ENCODE measurements at places on chromosomes 11 and 22.
A peak's percentile ranks its signal among the peaks of the same experiment; 100 is the strongest.

DNA sequence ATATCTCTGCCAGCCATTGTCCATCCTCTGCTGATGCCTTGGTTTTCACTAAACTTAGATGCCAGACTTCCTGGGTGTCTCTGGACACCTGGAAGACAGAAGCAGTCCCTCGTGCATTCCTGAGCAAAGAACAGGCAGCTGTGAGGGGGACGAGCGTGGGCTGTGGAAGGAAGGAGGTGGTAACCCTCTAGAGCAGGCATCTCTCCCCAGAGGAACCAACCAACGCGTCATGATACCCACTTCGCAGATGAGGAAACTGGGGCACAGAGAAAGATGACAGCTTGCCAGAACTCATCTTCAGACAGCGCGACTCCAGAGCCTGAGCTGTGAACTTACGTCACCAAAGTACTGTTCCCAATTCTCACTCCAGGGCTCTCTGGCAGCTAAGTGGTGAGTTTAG lies 123.4 kb downstream of the OPCML start:
- no peak for ATAC-seq

DNA sequence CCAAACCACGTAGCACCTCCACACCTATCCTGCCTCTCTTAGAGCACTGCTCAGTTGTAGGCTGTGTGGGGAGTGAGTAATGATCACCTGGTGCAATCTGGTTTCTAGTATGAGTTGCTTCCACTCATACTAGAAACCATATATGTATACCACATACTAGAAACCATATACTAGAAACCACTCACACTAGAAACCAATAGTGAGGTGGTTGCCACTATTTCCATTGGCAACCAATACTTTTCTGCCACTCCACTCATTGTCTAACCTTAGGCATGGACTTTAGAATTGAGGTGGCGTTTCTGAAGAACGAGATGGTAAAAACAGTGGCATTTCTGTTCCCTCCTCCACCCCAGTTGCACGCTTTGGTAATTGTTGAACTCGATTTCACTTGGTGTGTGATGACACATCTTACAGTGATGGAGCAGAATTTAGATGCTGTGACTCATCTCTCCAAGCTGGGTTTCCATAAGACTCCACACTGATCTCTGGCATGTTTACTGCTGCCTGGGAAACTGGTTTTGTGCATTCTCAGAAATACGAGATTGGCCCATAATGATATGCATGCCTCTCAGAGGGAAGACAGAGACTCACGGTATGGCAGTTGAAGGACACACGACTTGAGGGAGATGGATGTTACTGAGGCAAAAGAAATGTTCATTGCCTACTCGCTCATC lies 82.9 kb downstream of the KIRREL3 start:
- ATAC-seq = no peak

DNA sequence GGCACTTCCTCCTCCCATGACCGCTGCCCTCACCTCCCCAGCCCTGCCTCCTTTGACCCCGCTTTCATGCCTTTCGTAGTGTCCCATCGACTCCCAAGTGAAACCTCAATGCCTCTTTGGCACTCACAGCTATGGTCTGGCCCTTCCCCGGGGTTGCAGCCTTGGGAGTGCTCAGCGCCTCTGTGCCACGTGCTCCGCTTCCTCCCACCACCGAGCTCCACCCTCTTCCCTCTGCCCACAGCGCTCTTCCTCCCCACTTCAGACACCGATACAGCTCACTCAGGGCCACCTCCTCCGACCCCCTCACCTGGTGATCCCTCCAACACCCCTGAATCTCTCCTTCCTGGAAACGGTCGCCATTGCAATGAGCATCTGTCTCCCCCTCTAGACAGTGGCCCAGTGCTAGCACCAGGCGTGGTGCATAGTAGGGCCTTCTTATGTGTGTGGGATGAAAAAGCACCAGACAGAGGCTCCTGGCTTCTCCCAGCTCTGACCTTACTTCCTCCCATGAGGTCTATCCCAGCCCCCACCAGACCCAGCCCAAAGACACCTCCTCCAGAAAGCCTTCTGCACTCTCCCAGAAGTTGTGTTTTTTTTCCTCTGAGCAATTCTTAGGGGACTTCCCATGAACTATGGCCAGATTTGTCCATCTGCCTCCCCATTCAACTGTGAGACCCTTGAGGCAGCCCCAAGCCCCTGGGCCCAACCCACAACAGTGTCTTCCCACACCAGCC lies 16.4 kb upstream of the SCGB1A1 start:
- peak; percentile 57 for ATAC-seq

DNA sequence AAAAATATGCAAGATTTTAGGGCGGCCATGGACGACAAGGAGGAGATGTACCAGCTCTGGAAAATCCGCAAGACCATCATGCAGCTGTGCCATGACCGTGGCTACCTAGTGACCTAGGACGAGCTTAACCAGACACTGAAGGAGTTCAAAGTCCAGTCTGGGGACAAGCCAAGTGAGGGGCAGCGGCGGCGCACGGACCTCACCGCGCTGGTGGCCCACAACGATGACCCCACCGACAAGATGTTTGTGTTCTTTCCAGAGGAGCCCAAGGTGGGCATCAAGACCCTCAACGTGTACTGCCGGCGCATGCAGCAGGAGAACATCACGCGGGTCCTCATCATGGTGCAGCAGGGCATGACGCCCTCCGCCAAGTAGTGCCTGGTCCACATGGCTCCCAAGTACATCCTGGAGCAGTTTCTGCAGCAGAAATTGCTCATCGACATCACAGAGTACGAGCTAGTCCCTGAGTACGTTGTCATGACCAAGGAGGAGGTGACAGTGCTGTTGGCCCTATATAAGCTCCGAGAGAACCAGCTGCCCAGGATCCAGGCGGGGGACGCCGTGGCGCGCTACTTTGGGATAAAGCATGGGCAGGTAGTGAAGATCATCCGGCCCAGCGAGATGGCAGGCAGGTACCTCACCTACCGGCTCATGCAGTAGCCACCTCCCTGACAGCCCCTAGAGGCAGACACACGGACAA lies 43.5 kb upstream of the ZC3H12C start:
- ATAC-seq = no peak

- no peak for ATAC-seq
Measured at GRCh38 chr11:117634756-117635603, 162.0 kb downstream of the DSCAML1 start.

GRCh38 chr11:20605602-20606091 lies 6.2 kb downstream of the SLC6A5 start:
- ATAC-seq = no peak

- no peak for ATAC-seq
Measured at GRCh38 chr11:4891996-4892640, 10.4 kb downstream of the OR51T1 start.

- ATAC-seq = no peak
Measured at GRCh38 chr11:112306230-112306629, 45.6 kb upstream of the PLET1 start.

GRCh38 chr22:49685686-49686085 lies 142.0 kb downstream of the BRD1 start:
- ATAC-seq = no peak

- no peak for ATAC-seq
Measured at GRCh38 chr11:61095021-61095420, 7.3 kb upstream of the CD5 start.

DNA sequence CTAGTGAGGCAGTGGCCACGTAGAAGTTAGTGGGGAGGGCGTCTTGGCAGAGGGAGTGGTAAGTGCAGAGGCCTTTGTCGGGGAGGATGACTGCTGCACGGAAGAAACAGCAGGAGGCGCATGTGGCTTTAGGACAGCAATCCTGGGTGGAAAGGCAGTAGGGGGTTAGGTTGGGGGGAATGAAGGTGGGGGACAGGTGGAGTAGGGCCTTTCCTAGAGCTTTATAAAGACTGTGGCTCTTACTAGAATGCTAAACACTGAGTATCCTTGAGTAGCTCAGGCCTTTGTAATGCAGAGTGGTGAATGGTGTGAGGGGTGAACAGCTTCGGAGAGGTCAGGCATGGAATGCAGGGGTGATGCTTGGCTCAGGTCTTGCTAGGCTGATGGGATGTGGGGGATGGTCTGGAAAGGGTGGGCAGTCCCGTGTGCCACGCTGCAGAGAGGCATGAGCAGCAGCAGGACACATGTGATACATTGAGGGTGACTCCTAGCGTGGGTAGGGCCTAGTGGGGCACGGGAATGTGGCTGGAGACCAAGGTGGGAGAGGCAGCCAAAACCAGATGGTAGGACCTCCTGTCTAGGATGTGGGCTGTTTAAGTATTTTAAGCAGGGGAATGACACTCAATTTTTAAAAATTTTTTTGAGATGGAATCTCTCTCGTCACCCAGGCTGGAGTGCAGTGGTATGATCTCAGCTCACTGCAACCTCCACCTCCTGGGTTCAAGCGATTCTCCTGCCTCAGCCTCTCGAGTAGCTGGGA lies 19.2 kb downstream of the AP2A2 start:
- no peak for ATAC-seq

DNA sequence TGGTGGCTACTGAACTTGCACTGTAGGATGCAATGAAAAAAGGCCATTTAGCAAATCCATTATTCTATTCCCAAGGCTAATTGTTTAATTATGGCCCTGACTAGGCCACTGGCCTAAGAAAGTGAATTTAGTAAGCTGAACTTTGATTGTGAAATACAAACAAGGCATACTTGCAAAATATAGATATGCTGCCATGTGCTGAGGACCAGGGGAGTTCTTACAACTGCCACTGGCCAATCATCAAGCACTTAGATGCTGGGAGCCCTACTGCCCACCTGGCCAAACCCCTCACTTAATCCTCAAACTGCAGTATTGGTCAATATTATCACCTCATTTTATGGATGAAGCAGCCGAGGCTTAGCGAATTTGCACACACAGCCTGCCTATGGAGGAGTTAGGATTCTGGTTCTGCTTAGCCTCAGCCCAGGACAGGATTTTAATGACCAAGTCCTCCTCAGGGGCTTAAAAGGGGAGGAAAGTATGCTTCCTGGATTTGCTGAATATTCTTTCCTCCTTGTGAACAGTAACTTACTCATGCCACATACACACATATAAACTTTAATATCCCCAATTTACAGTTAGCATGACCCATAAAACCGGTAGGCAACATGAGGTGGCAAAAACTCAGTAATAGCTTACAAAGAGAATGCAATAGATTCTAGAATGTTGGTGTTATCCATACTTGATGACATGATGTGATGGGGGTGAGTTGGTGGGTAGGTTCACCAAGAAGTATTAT lies 39.3 kb downstream of the CD44 start:
- ATAC-seq = no peak

- no peak for ATAC-seq
Measured at GRCh38 chr11:36591433-36591832, 2.9 kb upstream of the IFTAP start.

GRCh38 chr11:68503251-68503687 lies 42.7 kb downstream of the PPP6R3 start:
- no peak for ATAC-seq

GRCh38 chr11:45761659-45762058 lies 43.3 kb upstream of the SLC35C1 start:
- no peak for ATAC-seq

DNA sequence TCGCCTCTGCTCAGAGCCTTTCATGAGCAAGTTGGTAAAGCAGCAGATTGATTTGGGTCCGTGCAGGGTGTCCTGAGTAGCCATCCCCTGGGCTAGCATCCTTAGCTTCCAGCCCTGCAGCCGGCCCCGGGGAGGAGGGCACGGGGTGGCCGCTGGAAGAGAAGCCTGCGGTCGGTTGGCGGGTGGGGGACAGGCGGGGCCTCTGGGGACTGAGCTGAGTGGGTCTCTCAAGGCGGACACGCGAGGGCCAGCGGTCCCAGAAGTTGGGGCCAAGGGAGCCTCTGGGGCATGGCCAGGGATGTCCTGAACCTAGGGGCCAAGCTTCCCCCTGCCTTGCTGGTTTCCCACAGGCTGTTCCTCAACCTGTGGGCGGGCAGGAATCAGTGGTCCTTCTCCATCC lies 143.0 kb downstream of the TBC1D22A start:
- no peak for ATAC-seq

- no peak for ATAC-seq
Measured at GRCh38 chr22:50581950-50582492, 628 bp downstream of the CHKB start.

DNA sequence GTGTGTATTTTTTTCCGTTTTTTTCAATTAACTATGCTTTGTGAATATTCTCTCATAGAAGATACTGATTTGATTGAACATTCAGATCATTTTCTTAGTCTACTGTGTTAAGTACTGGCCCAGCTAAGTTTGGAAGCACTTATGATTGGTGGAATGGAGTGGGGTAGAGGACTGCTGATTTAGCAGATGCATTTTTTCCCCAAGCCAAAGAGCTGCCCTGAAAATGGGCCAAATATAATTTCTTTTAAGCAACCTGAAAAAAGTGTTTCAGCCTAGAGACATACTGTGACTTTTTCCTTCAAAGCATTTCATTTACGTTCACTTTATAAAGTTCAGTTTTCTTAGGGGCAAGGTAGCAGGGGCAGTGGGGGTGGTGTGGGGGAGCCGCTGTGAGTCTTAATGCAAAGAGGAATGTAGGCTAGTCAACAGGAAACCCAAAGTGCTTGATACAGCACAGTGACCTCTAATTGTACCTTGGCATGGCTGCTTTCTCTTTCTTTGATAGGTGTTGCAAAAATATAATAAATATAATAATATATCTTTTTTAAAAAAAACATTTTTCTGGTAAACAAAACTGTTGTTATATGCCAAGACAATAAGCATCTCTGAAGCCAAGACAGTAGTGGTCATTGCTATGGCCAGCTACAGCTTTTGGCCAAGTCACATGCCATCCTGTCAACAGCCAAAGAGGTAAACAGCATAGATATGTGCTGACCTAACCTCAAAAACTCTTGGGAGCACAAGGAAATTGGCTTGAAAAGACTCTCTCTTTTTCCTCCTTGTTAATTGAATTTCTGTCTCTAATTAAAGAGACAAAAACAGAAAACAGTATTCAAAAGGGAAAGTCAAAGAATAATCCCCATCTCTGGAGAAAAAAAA lies 58.8 kb downstream of the LIF start:
- no peak for ATAC-seq

GRCh38 chr22:24985826-24986214 lies 33.3 kb downstream of the KIAA1671 start:
- ATAC-seq = peak; percentile 66

DNA sequence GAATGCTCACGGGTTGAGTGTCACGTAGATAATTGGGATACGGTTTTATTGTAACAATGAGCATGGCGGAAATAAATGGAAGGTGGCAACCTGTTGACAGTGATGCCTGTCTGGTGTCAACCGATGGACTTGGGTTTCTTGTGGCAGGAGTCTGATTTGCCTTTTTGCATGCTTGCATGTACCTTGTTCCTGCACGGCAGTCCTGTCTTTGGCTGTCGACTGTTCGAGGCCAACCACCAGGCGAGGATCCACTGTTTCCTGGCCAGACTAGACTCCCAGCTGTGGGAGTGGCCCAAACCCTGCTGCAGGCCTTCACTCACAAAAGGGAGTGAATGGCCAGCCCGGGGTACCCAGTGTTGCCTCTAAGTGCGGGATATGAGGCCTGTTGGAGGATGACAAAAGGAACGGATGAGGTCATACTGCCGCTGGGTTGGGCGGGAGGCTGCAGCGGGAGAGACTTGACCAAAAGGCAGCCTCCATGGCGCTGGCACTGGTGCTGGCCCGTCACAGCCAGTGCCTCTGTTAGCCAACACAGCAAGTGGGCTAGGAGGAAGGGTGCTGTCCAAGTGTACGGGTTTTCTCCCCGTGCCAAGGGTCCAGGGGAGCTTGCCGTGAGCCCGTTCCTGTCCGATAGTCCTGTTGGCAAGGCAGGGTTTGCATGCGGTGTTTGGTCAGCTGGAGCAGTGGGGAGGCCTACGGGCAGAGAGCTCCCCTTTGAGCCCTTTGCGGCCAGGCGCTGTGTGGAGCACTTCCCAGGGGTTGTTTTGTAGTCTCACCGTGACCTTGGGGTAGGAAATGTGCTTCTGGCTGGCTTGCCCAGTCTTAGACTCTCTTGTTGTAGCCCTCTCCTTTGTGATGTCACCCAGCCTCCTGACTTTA lies 974 bp downstream of the DGCR8 start:
- no peak for ATAC-seq

- no peak for ATAC-seq
Measured at GRCh38 chr11:28743061-28743550, 634.9 kb downstream of the METTL15 start.

- no peak for ATAC-seq
Measured at GRCh38 chr11:86861810-86862209, 61.5 kb downstream of the PRSS23 start.

Measured in gastroesophageal sphincter (tissue), 4 donors.